ENCODE measurements at places on chromosomes 12 and 14.

DNA sequence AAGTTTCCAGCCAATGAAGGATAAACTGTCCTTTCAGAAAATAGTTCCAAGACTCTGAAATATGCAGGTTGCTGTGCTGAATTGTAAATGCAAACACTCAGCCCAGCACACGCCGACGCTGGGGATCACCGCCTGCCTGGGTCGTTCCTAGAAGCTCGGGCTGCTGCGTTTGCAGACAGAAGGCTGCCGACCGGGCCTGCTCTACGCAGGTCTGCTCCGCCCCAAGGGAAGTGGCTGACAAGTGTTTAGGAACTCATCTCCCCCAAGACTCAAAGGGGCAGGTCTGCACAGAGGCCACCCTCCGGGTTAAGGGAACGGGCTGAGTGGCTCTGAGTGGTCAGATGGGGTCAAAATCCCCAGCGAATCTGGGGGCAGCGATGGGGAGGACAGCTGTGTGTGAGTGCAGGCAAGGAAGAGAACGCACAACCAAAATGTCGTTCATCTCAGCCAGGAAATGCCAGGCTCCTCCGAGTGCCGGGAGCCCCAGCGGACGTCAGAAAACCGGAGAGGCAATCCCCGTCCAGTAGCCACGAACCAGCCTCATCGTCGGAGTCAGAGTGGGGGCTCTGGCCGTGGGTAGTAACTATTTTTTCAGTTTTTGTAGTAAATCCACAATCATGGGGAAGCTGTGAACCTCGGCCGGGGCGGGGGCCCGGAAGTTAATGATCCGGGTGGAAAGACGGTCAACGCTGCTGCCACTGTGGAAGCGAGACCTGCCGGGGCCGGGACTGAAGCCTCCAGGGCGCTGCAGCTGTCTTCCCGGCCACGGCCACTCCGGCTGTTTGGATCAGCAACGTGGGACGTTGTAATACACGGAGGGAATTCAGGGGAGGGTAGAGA is 6.0 kb downstream of the GALNT9 start:
- DNase-seq = no peak

DNA sequence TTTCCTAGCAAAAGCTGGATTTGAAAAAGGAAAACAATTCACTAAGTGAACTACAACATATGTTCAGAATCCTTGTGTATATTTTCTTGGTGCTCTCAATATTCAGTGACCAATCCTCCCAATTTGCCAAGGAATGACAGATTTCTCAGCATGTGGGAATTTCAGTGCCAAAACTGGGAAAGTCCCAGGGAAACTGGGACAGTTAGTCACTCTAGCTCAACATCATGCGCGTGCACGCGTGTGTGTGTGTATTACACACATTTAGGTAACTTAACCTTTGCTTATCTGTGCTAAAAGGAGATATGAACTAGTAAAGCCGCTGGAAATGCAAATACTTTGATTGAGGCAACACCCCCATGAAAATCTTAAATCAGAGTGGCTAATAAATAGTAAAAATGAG is 26.1 kb upstream of the SLC6A13 start:
- DNase-seq = no peak

DNA sequence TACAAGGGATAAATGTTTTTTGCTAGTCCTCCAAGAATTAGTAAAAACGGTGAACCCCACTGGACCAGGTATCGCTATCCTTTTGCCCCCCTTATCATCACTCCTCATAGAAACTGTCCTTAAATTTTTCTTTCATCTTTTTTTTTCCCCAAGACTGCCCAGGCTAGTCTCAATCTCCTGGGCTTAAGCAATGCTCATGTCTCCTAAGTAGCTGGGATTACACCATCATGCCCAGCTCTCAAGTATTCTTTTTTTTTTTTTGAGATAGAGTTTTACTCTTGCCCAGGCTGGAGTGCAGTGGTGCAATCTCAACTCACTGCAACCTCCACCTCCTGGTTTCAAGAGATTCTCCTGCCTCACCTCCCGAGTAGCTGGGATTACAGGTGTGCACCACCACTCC is 9.7 kb downstream of the IRF2BPL start:
- DNase-seq = no peak

DNA sequence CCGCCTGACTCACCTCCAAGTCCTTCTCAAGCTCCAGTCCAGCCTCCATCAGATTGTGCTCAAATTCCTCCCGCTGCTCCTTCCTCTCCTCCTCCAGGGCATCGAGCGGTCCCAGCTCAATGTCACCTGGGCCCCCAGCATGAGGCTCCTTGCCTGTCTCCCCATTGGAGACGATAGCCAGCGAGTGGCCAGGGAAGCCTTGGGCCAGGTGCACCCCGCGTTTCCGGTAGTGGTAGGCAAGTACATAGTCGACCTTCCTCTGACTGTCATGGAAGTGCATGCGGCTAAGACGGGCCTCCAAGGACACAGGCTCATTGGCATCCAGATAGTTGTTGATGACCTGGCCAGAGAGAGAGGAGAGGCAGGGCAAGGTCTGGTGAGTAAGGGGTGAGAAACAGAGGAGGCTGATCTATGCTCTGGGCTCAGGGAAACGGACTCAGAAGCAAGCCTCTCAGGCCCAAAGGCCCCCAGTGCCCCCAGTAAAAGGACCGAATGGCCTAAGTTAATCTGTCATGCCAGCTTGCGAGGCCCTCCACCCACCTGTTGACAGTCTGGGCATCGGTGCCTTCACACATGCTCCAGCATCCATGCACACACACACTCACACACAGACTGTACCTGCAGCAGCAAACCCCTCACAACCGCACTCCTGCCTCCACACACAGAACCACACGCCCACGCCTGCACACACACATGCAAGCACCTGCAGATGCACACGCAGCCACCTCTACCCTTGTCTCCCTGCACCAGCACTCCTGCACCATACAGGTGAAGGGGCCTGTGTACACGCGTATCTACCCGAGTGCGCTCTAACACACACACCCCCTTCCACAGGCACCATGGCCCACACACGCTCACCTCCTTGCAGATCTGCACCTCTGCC is 23.8 kb downstream of the ANO2 start:
- no peak for DNase-seq

DNA sequence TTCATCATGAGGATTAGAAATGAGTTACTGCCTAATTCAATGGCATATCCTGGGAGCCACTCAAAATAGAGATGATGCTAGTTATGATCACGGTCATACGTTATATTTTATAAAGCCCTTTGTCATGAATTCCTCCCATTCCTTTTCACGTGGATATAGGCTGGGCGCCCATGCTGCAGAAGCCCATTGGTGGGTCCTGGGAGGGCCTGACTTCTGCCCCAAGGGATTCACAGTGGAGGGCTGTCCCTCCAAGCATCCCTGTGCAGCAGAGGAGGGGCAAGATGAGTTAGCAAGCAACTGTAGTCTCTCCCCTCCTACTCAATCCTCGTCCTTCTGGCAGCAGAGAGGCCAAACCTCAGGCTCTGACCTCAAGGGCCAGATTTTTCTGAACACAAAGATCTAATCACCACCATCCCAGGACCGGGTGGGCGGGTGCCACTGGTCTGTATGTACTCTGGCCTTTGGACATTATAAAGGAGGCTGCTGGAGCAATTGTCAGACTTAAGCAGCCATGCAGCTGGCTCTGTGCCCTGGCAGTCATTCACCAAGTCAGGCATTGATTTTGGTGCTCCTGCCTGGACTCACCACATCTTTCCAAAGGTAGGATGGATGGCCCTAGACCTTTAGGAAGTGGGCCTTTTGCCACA is 8.6 kb downstream of the GLTP start:
- no peak for DNase-seq

GRCh38 chr12:114689075-114689994 is 5.4 kb upstream of the TBX3 start:
- no peak for DNase-seq

- DNase-seq = no peak
Measured at GRCh38 chr14:54440037-54440436, 1.1 kb downstream of the CNIH1 start.

DNA sequence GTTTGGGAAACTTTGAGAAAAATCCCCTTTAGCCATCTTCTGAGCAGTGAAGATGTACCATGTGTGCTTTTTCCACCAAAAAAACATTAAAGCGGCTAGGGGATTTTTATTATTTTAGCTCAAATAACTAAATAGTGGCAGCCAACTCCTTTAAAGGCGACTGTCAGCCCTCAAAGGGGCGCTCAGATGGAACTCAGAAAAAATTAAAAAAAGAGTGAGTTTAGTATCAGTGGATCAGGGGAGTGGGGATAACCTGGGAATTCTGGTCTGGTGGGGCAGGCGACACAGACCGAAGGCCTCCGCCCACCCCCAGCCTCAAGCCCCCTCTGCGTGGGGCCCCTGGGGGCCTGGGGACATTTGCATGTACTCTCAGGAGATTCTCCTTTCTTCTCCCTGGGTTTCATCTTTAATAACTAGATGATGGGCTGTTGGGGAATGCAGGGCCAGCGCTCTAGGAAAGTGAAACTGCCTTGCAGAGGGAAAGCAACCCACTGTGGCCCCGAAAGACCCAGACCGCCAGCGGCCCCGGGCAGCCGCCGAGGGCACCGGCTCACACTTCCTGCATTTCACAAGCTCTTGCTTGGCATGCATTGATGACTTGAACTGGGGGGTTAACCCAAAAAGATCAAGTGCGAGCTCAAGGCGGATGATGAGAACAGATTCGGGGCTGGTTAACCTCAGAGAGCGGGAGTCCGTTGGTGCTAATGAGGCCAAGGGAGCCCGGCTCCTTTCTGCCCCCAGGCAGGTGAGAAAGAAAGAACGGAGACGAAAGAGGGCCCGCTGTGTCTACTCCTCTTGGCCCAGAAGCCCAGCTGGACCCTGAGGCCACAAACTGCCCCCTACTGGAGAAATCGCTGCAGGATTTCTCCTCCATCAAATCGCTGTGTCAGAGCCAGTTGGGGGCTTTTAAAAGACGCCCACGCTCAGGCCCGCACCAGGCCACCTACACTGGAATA is 7.3 kb upstream of the BATF start:
- no peak for DNase-seq

DNA sequence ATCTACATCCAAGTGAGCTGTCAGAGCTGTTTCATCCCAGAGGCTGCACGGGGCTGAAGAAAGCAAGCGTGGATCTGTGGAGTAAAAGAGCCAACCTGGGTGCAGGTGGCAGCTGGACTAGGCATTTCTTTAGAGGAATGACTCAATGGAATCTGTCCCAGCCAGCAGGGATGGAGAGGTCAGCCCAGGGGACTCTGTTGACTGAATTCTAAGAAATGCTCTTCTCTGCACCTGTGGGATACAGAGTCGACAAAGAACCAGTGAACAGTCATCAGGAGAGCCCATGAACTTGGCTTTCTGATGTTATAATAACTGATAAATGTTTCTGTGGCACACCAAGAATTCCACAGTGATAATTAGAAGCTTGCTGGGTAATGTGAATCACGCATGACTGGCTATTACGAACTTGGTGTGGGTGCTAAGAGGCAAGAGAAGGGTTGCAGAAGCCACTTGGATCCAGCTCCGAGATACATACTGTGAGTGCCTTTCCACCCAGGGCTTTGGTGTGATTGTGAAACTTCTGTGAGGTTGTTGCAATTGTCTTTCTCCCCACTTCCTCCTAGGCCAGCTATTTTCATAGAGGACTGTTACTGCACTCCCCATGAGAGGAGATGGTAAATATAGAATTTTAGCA is 16.2 kb downstream of the PYGL start:
- no peak for DNase-seq

GRCh38 chr14:103382376-103382775 is 2.8 kb upstream of the MARK3 start:
- no peak for DNase-seq

GRCh38 chr12:121765573-121765972 is 27.9 kb downstream of the RHOF start:
- peak; percentile 82 for DNase-seq

- DNase-seq = no peak
Measured at GRCh38 chr12:89156340-89156739, 196.0 kb downstream of the DUSP6 start.

- DNase-seq = no peak
Measured at GRCh38 chr14:78135450-78135891, 34.7 kb upstream of the NRXN3 start.

DNA sequence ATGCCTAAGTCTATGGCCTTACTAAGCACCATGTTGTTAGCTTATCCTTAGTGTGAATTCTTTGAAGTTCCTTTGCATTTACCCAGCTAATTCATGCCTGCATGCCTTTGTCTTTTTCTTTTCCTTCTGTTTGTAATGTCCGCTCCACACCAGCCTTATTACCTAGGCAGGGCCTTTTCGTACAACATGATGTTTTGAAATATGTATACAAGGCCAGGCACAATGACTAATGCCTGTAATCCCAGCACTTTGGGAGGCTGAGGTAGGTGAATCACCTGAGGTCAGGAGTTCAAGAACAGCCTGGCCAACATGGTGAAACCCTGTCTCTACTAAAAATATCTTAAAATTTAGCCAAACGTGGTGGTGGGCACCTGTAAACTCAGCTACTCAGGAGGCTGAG is 1636.5 kb upstream of the SEL1L start:
- no peak for DNase-seq

- peak; percentile 11 for DNase-seq
Measured at GRCh38 chr12:28424965-28425364, 234.7 kb downstream of the CCDC91 start.

- no peak for DNase-seq
Measured at GRCh38 chr12:107322063-107322462, 228.7 kb upstream of the CRY1 start.

DNA sequence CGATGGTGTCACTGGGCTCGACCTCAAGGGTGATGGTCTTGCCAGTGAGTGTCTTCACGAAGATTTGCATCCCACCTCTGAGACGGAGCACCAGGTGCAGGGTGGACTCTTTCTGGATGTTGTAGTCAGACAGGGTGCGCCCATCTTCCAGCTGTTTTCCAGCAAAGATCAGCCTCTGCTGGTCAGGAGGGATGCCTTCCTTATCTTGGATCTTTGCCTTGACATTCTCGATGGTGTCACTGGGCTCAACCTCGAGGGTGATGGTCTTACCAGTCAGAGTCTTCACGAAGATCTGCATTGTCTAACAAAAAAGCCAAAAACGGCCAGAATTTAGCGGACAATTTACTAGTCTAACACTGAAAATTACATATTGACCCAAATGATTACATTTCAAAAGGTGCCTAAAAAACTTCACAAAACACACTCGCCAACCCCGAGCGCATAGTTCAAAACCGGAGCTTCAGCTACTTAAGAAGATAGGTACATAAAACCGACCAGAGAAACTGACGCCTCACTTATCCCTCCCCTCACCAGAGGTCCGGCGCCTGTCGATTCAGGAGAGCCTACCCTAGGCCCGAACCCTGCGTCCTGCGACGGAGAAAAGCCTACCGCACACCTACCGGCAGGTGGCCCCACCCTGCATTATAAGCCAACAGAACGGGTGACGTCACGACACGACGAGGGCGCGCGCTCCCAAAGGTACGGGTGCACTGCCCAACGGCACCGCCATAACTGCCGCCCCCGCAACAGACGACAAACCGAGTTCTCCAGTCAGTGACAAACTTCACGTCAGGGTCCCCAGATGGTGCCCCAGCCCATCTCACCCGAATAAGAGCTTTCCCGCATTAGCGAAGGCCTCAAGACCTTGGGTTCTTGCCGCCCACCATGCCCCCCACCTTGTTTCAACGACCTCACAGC is 717 bp downstream of the UBC start:
- DNase-seq = no peak

DNA sequence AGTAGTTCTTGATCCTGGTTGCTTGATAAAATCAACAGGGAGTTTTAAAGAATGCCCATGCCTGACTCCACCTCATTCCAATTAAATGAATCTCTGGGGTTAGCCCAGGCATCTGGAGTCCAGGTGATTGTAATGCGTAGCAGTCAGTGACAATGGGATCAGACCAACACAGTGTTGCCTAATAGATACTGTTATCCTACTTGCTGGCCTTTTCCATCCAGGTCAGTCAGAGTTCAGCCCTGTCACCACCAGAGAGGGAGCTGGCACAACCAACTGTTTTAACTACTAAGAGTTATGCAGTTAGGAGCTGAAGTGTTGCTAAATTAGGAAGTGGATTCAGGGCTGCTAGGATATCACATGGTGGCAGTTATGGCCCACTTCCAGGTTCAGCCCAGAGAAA is 107.1 kb downstream of the GPR135 start:
- no peak for DNase-seq
